ENCODE measurements at places on chromosomes 7 and 10.

DNA sequence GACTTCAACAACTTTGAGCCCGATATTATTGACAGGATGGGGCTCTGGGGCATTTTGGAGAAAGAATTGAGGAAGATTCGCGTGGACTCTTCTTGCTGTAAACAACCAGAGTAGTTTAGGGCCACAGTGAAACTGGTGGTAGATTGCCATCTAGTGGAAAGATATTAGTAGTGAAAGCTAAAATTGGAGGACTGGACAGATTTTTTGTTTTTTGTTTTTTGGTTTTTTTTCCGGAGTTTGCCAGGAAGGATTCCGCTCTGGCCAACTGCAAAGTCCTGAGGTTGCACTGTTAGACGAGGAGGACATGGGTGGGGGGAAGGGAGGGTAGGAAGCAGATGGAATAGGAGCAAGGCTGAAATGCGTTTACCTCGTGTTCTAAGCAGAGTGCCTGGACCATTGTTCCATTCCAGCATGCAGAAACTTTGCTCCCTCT is 11.7 kb downstream of the NOBOX start:
- peak; percentile 52 for DNase-seq

DNA sequence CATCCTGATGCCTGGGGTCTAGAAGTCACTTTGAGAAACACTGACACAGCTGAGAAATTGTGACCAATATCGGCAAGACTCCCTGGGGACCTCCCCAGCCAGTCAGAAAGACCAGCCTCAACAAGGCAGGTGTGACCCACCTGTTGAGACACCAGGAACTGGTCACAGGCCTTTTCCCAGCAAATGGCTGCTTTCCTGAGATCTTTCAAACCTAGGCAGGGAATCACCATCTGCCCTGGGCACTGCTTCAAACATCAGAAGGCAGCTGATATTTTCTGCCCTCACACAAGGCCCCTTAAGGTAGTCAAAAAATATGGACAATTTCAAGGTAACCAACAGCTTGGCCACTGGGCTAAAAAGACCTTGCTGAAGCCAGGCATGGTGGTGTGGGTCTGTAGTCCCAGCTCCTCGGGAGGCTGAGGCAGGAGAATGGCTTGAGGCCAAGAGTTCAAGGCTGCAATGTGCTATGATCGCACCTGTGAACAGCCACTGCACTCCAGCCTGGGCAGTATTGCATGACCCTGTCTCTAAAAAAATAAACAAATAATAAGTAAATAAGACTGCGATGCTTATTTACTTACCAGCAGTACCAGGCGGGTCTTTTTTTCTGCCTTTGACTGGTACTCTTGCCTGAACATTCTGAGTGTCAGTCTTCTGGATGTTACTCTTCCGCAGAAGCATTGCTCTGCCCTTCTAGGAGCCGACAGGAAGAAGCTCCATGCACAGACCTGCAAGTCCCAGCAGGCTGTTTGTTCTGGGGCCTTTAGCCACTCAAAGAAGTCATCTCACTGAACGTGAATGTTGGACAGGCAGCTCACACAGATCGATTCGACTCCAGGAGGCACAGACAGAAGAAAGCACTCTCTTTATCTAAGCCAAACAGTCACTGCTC is 59.7 kb downstream of the SORBS1 start:
- DNase-seq, result no peak

GRCh38 chr7:151851145-151851751 is 25.7 kb downstream of the PRKAG2 start:
- no peak for DNase-seq

GRCh38 chr10:37831495-37832333 is 25.7 kb downstream of the ZNF248 start:
- no peak for DNase-seq

- DNase-seq, result no peak
Observed at GRCh38 chr10:80690434-80690833, 152.7 kb downstream of the SH2D4B start.

DNA sequence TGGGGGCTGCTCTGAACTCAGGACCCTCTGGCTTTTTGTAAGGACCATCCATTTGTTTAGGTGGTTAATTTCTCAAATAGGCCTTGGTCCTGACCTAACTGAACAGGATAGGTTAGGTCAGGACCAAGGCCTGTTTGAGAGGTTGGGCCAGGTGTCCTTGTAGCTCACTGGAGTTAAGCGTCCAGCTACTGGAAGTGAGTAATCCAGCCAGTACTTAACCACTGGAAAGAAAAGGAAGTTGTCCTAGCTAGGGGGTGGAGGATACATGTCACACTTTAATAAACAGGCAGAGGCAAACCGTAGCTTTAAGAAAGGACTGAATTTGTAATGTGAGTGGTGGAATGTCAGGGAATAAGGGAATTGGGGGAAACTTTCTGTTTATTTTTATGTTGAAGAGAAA is 96.0 kb downstream of the GPR85 start:
- DNase-seq, result no peak

DNA sequence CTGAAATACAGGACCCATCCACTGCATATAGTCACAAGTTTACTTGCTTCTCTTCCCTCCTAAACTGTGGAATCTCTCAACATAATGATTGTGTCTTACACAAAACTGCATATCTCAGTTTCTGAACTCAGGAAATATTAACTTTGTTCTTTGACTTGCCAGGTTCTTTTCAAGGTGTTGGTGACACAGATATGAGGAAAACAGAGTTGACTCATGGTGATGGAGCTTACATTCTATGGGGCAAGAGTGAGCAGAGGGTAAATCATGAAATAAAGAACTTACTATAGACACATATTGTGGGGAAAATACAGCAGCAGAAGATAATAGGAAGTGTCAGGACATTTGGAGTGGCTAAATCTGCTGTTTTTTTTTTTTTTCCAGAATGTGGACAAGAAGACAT is 72.5 kb upstream of the IGFBP3 start:
- DNase-seq, result no peak

DNA sequence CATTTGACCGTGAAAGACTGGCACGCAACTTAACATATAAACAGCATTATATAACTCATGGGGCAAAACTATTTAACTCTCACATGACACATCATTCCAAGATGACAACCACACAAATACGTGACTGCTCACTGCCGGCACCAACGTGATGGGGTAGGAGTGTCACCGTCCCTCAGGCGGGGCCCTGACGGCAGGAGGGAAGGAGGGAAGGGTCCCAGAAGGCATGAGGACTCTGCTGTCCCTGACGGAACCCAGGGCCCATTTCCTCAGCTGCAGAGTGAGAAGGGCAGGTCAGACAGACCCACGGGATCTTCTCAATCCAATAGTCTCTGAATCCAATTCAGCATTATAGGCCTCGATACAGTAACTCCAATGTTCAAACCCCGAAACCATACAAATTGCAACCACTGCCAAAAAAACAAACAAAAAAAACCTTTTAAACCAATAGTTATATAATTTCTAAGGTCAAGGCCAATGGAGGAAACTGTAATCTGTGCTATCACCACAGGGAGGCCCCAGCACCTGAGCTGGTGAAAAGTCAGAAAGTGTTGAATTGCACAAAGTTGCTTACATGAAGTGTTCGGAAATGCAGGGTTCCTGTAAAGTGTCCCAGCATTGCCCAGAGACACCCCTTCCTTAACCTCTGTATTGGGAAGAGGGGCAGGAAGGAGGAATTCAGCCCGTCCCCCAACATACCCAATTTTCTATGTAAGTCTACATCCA is 137.4 kb downstream of the TNS3 start:
- peak; percentile 47 for DNase-seq

DNA sequence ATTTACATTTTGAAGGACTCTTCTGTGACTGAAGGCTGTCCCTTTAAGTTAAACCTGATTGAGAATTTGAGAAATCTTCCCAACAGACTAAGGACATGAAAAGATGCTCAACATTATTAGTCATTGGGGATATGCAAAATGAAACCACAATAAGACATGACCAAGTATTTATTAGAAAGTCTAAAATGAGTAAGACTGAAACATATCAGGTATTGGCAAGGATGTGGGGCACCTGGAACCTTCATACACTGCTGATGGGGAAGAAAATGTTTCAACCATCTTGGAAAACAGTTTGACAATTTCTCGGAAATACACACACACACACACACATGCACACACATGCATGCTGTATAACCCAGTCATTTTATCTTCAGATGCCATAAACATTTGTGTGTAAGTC is 132.1 kb upstream of the CDK6 start:
- DNase-seq, result no peak

GRCh38 chr7:119256446-119257131 is 1016.4 kb upstream of the KCND2 start:
- DNase-seq, result no peak

DNA sequence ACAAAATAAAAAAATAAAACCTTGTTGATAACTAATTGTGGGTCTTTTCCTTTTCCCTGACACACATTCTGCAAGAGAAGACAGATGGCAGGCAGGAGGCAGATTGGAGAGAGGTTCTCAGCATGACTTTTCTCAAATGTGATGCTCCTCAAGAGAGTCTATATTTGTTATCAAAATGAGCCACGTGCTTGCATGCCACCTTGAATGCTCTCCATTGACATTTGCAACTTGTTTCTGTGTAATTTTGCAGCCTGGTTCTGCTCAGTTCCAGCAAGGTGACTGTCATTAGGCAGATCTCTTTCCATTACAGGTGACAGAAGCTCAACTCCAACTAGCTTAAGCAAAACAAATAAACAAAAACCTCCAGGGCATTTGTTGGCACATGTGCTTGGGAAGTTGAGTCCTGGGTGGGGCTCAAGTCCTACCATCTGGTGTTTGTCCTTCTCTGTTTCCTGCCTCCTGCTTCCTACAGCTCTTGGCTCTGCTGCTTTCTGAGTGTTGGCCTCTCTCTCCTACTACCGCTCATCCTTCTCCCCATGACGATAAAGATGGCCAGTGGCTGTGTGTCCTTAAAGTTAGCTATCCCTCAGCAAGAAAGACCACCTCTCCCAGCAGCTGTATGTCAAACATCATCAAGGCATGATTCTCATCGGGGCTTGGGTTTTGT is 56.7 kb downstream of the GRK5 start:
- DNase-seq, result no peak

DNA sequence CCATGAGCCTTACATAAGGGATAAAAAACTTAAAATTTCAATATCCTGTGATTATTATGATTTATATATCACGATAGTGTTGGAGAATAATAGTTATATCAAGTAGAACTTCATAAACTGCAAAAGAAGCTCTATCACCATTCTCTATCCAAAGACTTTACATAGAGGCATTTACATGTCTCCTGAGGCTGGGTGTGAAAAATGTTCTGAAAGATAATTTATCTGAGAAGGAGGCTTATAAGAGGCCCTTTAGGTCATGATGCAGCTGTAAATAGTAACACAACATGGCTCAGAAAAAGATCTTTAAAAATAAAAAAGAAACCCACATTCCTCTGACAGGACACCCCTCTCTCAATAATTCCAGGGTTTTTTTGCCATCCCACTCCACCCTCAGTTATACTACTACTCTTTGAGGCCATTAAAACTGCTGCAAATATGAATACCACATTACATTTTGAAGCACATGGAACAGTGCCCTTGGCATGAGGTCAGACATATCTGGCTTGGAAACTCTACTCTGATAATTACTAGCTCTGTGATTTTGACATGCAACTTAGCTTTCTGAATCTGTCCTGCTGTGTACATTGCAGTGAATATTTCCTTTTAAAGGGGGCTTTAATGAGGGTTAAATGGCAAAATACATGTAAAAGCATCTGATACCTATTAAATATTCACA is 55.5 kb downstream of the SLC16A12 start:
- DNase-seq, result no peak

GRCh38 chr10:100748231-100749058 is 3.1 kb downstream of the PAX2 start:
- DNase-seq, result no peak

- DNase-seq, result no peak
Observed at GRCh38 chr10:130221456-130222375, 85.5 kb downstream of the GLRX3 start.

DNA sequence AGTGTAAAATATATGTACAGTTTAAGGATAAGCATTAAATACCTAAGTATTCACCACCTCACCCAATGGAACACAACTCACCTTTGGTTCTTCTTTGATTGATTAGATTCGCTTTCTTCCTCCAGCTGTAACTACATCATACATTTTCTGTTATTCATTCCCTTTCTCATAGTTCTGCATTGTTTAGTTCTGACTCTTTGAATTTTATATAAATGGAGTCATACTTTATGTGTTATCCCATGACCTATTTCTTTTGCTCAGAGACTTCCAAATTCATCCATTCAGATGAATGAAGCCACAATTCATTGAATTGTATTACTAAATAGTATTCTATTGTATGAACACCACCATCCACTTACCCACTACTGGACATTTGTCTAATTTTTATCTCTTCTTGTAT is 12.3 kb downstream of the THNSL1 start:
- no peak for DNase-seq

- no peak for DNase-seq
Observed at GRCh38 chr7:53110425-53110824, 75.0 kb downstream of the POM121L12 start.

- DNase-seq, result peak; percentile 77
Observed at GRCh38 chr10:47253651-47254375, 46.2 kb upstream of the GDF10 start.

- peak; percentile 11 for DNase-seq
Observed at GRCh38 chr7:112726076-112726475, 64.1 kb downstream of the TMEM168 start.

DNA sequence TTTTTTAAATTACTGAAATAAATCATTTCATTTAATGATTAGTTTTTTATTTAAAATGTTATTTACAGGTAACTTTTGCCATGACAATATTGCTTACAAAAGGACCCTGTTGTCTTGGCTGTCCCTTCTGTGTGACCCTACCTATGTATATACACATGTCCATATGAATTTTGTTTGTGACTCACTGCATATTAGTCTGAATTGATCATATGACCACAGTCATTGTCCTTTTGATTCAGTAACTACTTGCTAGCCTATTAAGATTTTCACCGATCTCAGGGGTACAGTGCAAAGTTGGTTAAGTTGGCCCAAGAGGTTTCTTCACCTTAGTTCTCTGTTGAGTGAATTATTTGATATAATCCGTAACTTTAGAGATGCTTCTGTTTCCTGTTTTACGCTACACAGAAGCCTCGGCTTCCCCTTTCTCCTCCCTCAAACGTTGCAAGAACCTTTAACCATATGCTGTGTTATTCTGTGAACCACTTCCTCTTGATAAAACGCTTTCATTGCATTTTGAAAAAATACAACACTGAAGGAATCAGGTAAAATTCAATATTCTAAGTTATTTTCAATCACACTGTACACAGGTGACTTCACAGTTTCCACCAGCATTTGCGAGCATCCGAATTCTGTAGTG is 43.9 kb downstream of the APBB1IP start:
- no peak for DNase-seq

GRCh38 chr7:117250801-117251200 is 72.1 kb downstream of the WNT2 start:
- DNase-seq, result no peak

- no peak for DNase-seq
Observed at GRCh38 chr7:22378199-22378980, 21.4 kb upstream of the RAPGEF5 start.

- no peak for DNase-seq
Observed at GRCh38 chr10:69865450-69865849, 63.7 kb downstream of the COL13A1 start.

- no peak for DNase-seq
Observed at GRCh38 chr7:30911561-30911969, at the start of gene AQP1. AQP1 (plus strand) TSS chr7:30911853; CDS start chr7:30911910, 57 bp downstream.
